ENCODE measurements at places on chromosomes 7 and 10.

DNA sequence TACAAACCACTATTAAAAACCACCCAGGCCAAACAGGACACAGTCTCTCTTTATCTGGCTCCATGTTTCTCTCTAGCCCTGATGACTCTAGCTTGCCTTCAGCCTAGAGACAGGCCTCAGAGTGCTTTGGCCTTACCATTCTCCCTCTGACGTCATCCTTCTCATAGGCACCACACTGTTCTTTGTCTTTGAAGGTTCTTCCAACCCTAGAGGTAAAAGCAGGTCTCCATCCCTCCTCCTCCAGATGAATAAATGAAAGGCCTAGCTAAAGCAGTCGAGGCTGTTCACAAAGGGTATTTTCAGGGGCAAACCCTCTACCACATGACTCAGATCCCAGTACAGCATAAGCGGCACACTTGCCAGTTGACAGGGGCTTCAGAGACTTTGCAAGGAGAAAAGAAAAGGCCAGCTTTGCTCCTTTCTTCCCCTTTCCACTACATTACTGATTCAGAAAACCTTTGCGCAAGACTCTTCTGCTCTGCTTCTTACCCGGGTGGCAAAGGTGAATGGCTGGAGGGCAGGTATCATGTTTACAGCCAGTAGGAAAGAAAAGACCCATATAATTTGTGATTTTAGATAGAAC, 14.8 kb downstream of the NFE2L3 start:
- DNase-seq = no peak

DNA sequence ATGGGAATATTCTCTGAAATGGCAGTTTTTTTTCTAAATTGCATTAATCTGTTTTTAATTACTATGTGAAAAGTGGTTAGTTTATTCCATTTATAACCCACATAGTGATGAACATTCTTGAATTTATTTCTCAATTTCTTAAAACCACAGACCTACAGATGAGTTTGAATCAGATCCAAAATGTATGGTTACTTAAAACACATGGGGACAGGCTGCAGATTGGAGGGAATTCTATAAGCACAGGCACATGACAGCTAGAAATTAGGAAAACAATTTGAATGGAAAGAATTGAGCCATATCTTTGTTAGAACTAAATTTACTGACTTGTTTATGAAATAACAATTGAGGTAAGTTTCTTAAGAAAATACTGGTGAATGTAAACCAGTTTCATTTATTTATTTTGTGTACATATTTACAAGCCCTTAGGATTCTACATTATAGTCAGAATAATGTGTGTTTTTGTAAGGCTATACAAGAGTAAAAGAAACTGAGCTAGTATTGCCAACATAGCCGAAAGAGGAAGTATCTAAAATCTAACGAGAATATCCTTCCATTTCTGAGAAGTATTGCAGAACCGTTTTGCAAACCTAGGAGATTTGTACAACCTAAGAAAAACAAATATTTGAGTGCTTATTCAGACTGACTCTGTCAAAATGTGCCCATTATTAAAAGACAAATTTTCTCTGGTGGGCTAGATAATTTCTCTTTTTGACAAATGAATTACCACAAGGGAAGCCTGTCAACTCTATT, 434.3 kb upstream of the SEMA3D start:
- no peak for DNase-seq

GRCh38 chr7:43767311-43767710, 8.8 kb downstream of the BLVRA start:
- no peak for DNase-seq

- peak; percentile 71 for DNase-seq
Observed at GRCh38 chr10:47384148-47384921, at the start of gene ZNF488. Gene ZNF488 (minus strand): TSS chr10:47384293. CDS start chr10:47368829, 15,464 bp downstream.

DNA sequence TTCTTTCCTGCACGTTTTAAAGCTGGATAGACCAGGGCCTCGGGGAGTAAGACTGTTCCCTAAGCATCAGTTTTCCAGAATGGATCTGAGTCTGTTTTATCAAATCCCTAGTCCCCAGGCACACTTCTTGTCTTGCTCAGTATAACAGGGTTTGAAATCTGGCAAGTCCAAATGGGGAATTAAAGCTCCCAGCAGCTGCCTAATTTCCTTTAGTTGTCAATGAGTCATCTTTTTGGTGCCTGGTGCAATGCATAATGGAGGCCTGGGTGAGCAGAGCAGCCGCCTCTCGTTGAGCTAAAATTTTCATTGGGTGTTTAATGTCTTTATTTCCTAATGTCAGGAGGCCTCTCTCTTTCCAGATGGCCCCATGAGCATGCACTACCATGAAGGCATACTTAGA, 87.9 kb downstream of the STRA8 start:
- DNase-seq = no peak

- no peak for DNase-seq
Observed at GRCh38 chr7:85292908-85293576, 106.2 kb upstream of the SEMA3D start.

DNA sequence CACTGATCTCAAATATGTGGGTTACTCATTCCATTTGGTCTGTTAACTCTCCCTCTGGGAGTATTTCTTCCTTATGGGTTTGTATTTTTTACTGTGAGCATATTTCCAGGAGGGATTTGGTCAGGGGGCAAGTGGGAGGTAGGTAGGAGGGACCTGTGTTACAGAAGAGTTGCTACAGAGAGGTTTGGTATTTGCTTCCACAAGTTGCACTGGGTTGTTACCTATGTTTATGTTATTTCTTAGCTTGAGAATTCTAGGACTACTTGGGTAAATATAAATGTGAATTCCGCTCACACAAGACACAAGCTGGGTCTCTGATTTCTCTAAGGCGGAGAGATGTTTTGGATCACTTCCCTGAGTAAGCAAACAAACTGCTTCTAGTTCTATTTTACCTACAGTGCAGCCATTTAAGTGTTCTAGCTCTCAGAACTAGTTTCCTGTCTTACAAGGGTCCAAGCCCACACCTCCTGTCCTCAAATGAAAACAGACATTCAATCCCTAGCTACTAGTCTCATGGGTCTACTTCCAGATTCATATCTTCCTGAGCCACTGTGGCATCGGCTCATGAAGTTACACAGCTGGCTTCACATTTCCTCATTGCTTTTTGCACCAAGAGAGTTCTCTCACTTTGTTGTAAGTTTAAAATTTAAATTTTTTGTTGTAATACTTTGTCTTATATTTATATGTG, 75.4 kb upstream of the PPP1R3C start:
- no peak for DNase-seq

- DNase-seq = no peak
Observed at GRCh38 chr10:71004176-71005075, 116.1 kb upstream of the PCBD1 start.

GRCh38 chr10:132320654-132321469, 11.1 kb upstream of the LRRC27 start:
- no peak for DNase-seq

DNA sequence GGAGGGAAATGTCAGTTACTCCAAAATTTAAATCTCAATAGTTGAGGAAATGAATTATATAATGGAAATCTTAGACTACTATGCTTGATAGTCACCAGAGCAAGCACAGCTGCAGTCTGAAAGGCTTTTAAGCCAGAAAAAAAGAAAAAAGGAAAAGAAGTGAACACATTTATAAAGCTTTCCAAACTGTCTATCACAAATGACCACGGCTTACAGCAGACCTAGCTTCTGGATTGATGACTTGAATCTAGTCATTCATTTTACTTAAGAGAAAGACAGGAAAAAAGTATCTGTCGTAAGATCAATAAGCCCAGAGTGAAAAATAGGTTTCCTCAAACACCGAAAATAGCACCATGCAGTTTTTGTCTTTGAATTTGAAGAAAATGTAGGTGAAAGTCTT, 67.9 kb upstream of the OGDHL start:
- DNase-seq = no peak

GRCh38 chr7:70552141-70552540, 579.8 kb upstream of the GALNT17 start:
- DNase-seq = no peak

DNA sequence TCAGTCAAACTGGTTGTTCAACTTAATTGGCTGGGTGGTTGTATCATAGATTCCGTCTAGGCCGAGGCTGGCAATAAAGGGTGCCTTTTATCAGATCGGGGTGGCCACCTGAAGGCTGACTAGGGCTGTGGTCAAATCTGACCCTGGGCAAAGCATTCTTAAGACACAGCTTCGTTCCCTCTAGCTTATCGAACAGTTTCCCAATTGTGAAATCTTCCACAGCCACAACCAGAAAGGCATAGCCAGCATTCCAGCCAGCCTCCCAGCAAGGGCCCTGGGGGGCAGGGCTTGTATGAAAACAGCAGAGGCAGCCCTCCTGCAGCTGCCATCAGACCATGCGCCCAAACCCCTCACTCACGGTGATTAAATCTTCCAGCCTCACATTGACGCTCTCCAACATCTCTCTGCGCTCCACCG, 42.5 kb upstream of the TMEM213 start:
- no peak for DNase-seq

GRCh38 chr10:69855346-69856111, 53.8 kb downstream of the COL13A1 start:
- DNase-seq = no peak

DNA sequence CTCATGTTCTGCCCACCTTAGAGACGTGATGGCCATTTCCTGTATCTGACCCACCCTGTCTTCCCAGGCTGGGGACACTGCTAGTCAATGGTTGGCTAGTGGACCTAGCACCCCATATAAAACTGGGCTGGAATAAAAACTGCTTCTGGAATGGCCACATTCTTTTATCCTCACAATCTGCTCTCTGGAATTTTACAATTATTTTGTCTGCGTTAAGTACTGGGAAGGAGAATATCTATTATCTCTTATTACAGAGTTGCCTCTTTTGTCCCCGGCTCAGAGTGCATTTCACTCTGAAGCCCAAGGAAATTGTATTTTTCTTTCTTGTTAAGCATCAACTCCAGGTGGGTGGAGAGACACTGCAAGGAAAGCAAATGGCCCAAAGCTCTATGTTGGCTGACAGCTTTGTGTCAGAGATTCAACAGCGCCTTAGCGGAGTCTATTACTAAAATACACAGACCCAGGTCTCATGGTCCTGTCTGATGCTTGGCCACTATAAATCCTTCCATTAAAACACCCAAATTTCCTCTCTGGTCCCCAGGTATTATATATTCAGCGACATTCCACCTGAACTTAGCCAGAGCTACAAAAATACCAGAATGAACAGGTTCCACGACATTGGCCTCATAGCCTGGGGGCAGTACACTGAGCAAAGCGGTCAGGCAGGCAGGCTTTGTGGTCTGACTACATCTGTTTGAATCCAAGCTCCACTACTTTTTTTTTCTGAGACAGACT, 121.7 kb downstream of the PRPF18 start:
- DNase-seq = no peak

DNA sequence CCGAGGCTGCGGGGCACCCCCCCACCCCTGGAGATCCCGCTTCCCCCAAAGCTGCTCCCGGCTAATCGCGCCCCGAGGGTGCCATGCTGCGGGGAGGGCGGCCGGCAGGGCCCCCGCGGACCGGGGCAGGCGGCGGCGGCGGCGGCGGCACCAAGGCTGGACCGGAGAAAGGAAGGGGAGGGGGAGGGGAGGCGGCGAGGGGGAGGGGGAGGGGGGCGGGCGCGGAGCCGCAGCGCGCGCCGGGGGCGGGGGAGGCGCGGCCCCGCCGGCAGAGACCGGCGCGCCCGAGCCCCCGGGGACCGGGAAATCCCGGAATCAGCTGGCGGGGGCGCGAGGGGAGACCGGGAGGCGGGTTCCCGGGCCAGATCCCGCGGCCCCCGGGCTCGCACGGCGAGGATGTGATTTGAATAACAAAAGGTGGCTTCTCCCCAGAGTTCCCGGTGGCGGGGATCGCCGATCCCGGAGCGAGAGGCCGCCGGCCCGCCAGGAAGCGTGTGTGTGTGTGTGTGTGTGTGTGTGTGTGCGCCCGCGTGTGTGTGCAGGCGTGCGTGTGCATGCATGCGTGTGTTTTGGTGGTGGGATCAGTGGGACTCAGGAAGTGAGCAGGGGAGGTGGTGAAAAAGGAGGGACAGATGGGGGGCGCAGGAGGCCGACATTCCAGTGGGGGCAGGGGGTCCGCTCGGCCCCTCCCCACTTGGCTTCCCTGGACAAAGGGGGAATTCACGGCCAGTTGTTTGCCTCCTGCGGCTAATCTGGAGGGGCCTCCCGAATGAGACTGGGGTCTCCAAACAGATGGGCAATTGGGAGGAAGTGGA, 99.5 kb downstream of the HIP1 start:
- DNase-seq = no peak

- no peak for DNase-seq
Observed at GRCh38 chr10:19788075-19788686, 28.1 kb upstream of the PLXDC2 start.

- DNase-seq = no peak
Observed at GRCh38 chr10:17842641-17843040, 33.5 kb downstream of the MRC1 start.

DNA sequence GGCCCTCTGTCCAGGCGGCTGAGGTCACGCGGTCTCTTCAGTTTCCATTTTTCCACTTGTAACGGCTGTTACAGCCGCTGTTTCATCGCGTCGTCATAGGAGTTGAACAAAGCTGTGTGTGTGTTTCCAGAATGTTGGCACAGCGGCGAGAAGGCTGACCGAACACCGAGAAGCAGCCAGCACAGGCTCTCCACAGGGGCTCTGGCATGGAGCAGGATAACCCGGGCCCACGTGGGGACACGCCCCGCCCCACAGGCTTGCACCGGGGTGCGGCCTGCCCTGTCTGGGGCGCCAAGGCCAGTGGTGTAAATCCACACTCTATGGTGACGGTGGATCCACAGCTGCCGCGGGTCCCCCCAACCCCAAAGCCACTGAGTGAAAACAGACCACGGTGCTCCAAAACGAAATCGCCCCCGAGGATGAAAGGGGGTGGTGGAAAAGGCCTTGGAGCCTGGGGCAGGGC, 448.2 kb downstream of the DNAJB6 start:
- DNase-seq = no peak

DNA sequence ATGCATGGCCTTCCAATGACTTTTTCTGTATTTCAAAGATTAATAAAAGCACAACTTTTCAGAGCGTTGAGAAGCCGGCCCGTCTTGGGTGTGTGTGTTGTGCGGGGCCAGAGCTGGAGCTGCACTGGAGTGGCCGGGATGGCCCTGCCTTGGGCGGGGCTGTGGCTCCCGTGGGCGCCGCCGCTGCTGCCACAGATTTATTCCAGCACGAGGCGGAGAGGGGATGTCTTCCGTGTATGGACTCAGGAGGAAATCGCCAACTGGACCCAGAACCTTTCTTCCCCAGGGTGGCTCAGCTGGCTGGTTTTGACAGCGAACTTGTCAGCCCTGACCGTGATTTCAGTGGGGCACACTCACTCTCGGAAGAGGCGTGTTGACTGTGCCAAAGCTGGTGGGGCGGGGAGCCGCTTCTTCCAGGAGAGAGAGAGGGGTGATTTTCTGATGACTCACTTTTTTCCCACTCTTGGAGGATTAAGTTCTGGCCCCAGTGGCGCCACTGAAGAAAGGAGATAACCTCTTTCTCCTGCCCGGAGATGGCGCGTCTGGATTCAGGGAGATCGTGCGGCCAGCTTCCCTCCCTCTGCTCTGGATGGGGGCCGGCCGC, 72.4 kb downstream of the DNAJB6 start:
- no peak for DNase-seq

Data from activated naive CD4-positive, alpha-beta T cell (primary cell).